ENCODE measurements at places on chromosomes 12 and 14.

- DNase-seq: no peak
Observed at GRCh38 chr14:100677152-100677551, 49.5 kb upstream of the DLK1 start.

GRCh38 chr12:45098766-45099165 lies 47.9 kb upstream of the DBX2 start:
- DNase-seq: no peak

DNA sequence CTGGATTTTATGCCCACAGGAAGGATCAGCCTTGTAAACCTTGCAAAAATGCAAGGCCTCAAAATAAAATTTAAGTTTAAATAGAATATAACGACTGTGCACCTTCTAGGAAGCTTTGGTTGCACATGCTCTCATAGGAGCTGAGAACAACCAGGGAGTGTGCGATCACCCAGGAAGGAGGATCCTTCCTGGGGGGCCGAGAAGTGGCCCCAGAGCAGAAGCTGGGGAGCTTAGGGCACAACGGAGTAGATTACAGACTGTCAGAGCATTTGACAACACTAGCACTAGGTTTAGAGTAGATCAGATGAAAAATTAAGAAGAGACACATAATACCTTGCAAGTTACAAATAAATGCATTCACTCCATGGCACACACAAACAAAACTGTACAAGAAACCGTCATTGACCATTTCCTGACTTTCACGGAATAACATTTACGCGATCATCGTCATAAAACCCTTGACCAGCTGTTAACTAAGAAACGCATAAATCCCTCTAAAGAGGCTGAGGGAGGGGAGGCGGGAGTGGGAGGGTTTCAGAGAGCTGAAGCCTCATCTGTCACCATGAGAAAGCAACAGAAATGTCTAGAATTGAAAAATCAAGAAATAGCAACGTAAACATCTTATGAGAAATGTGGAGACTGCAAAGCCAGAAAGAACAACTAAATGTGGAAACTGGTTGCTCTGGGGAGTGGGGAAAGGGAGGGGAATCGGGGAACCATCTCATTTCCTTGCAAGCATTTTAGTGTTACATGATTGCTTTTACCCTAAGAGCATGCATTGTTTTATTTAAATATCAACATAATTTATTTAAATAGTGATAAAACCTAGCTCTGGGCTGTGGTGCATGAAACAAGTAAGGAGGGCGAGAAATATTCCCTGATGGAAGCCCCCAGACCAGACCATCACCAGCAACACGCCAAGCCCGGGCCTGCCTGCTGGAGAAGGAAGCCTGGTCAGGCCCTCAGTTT lies 13.1 kb upstream of the CCDC85C start:
- no peak for DNase-seq

DNA sequence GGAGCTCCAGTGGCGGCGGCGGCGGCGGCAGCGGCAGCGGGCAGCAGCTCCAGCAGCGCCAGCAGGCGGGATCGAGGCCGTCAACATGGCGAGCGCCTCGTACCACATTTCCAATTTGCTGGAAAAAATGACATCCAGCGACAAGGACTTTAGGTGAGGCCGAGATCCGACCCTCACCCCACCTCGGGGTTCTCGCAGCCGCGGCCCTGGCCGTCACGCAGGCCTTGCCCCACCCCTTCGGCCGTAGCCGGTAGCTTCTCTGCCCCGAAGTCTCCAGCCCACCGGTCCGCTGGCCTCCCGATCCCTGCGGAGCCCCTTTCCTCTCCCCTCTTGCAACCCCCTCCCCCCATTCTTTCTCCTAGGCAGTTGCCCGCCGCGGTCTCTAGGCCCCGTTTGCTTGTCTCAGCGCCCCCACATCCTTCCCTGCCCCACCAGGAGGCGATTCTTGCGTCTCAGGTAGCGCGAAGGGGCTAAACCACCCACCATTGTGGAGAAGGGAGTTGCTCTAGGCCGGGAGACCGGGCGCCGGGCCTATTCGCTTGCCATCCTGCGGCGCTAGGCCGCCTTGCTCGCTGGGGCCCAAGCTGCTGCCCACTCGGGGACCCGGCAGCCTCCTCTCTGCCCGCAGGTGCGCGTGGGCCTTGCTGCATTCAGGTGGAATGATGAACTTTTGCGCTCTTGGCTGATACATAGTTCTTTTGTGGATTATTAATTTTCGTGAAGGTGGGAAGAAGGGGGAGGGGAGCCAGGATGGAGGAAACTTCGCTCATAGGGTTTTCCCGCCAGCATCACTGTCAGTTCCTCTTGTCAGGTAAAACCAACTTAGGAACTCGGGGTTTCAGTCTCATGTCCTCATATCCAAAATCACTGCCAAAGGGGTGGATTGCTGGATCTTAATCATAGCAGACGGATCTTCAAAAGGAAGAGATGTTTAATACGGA lies 745 bp downstream of the CAND1 start:
- DNase-seq: peak; percentile 43

- no peak for DNase-seq
Observed at GRCh38 chr14:54354968-54355641, 41.7 kb upstream of the CDKN3 start.

DNA sequence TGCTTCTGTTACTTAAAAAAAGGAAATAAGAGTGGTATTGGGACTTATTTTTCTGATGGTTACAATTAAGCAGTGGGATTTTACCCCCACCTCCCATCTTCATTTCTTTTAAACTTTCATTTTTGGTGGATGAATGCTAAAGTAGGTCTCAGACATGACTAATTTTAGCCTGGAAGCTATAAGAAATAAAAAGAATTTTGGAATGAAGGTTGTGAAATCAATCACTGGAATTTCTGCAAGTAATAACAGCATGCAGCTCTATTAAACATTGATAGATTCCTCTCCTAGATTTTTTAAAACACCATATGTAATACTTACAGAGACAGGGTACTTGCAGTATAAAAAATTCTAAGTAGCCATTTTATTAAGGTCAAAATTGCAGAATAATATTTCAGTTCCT lies 164.2 kb upstream of the CLEC14A start:
- DNase-seq: no peak

DNA sequence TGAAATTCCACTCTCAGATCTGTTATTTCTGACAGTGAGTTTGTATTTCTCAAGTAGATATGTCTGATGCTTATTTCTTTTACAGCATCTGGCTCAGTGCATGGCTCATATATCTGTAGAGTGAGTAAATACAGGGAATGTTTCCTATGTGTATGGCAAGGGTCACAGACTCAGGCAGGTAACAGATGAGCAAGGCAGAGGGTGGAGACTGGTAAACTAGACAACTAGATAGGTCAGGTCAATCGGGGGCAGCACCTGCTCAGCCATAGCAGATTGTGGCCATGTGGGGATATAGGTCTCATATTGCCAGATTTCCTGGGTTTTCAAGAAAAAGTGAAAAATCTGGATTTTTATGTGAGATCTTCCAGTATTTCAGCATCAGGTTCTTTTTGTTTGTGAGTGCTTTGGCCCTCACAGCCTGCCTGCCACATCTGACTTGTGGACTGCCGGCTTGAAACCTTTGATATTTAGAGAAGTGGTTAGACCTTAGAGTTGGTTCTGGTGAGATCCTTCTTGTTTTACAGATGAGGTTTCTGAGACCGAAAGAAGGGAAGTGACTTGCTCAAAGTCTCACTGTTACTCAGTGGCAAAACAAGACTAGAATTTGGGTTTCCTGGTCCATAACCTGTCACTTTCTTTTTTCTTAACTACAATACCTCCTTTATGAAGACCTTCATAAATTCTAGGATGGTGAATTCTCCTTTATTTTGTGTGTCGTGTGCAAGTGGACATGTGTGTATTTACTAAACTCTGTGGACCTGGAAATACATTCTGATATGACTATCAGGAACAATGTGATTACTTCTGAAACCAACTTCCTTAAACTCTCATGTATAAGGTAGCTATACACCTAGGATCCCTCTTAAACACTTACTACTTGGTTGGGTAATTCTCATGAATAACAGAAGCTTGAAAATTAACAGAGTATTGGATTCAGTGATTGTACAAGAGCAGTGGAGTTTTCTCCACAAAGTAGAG lies 34.4 kb downstream of the PROX2 start:
- no peak for DNase-seq

GRCh38 chr12:21627924-21628323 lies 23.3 kb upstream of the GYS2 start:
- DNase-seq: no peak

DNA sequence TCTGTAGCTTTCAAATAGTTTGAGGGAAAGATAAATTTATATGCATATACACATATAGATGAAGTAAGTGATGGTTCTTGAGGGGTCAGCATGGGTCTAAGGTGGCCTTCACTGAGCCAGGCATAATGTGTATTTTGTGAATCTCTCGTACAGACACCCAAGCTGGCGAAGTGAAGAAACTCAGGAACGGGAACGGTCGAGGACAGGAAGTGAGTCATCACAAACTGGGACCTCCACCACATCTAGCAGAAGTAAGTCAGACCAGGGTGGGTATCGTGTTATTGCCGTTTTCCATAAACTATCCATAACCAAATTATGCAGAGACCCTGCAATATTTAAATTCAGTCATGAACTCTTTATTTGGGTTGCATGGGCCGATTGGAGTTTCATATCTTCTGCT lies 15.4 kb upstream of the TNS2 start:
- DNase-seq: no peak

GRCh38 chr12:120719072-120719471 lies 6.6 kb upstream of the ACADS start:
- no peak for DNase-seq

GRCh38 chr12:45232756-45233372 lies 17.0 kb downstream of the ANO6 start:
- DNase-seq: no peak

- no peak for DNase-seq
Observed at GRCh38 chr14:102616799-102617198, 24.4 kb downstream of the RCOR1 start.

DNA sequence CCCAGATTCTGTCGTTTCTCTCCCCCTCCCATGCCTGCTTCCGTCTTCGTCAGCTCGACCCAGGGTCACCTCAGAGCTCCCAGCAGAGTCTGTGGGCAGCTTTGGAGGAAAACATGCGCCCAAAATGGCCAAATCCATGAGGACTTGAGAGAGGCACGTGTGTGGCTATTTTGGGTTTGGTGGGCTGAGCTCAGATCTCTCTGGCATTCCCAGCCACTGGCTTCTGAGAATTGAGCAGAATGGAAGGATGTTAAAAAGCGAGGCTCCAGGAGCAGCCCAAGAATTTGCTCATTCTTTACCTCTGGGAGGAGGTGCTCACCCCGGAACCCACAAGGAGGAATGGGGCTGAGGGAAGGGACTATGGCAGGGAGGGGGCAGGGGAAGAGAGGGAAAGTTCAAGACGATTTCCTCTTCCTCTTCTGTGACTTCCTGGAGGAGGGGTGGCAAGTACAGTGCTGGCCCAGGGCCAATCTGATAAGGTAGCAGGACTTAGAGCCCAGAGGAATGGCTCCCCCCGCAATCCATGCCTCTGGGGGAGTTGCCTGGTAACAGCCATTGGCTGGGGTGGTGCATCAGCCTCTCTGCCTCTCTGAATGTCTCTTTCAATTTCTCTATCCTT lies 20.1 kb downstream of the TSPAN9 start:
- no peak for DNase-seq

- DNase-seq: no peak
Observed at GRCh38 chr14:20617138-20618003, 24.1 kb downstream of the OR6S1 start.

- no peak for DNase-seq
Observed at GRCh38 chr12:113797535-113797868, 168.6 kb downstream of the RBM19 start.

GRCh38 chr12:4723226-4723625 lies 3.0 kb downstream of the GALNT8 start:
- no peak for DNase-seq

GRCh38 chr12:80814453-80814852 lies 97.7 kb downstream of the MYF5 start:
- no peak for DNase-seq

DNA sequence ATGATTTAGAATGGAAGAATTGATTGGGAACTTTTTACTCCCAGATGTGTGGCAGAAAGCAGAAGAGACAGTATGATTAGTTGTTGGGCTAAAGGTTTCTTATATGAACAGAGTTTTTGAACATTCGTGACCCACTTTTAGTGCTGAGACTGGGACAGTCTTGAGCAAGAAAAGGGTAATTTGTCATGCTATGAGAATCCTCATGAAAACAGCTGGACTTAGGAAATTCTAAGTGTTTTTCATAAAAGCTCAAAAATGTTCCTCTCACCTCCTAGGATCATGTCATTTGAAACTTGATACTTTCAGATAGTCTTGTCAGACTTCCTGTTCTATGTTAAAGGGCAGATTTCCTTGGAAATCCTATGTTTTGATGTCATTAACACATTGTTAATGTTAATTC lies 86.1 kb downstream of the MGAT4C start:
- DNase-seq: no peak

- DNase-seq: no peak
Observed at GRCh38 chr12:67263471-67263870, 5.7 kb upstream of the CAND1 start.

- no peak for DNase-seq
Observed at GRCh38 chr14:57656853-57657252, 163.2 kb upstream of the CCDC198 start.

- DNase-seq: no peak
Observed at GRCh38 chr14:39474416-39474911, 42.2 kb upstream of the FBXO33 start.

DNA sequence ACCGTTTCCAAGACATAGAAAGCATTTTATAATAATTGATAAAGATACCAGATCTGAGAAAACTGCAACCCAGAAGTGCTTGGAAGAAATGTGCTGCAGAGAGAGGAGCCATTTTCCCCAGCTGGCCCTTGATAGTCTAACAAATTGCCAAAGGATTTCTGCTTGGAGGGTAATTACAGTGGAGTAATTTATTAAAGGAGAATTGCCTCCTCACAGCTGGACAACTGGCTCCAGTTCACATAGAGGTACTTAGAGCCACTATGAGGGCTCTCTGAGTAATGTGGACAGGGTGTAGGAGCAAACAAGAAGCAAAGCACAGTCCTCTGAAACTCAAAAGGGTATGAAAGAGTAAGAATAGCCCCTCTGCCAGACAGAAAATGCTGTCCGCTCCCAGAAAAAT lies 335.6 kb downstream of the SYT1 start:
- no peak for DNase-seq

DNA sequence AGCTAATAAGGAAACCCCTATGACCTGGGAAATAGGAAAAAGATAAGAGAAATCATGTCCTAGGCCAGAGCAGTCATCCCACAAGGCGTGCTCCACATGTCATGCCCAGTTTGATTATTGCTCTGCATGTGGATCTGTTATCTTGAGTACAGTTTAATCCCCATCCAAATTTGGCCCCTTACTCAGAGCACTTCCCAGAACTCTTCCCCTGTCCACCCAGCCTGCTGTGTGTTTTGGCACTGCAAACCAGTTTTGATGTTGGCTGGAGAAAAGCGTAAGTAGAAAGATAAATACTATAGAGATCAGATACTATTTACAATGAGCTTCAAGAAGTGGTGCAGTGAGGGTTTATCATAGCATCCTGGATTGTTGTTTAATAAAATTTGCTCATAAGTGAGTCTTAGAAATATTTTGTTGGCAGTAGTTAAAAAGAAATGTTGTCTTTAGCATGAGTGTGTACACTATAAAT lies 83.8 kb downstream of the PTPRB start:
- DNase-seq: no peak

Data from T-helper 9 cell (primary cell).